Adrenal gland (tissue), 19 donors: ENCODE measurements at places on chromosomes 3 and 15. TPM values are rescaled to one million over a fixed set of nuclear protein-coding genes. Genes with fewer than 3 reads are reported as not detected.
A peak's percentile ranks its signal among the peaks of the same experiment; 100 is the strongest.

APPL1 gene
- 31.2 TPM for polyA plus RNA-seq

TMCO5A gene
- not detected for polyA plus RNA-seq

ZNF860 gene
- polyA plus RNA-seq: 0.16 TPM

CACNA1D gene
- polyA plus RNA-seq: 60.6 TPM

GRCh38 chr15:47678040-47678439, 39.3 kb upstream of the SEMA6D start:
- H3K27me3 ChIP-seq: no peaks in the 10 kb centered on the region
- H3K27ac ChIP-seq: no peak overlapping the region
- no peaks in the 10 kb centered on the region for H3K4me1 ChIP-seq

DNA sequence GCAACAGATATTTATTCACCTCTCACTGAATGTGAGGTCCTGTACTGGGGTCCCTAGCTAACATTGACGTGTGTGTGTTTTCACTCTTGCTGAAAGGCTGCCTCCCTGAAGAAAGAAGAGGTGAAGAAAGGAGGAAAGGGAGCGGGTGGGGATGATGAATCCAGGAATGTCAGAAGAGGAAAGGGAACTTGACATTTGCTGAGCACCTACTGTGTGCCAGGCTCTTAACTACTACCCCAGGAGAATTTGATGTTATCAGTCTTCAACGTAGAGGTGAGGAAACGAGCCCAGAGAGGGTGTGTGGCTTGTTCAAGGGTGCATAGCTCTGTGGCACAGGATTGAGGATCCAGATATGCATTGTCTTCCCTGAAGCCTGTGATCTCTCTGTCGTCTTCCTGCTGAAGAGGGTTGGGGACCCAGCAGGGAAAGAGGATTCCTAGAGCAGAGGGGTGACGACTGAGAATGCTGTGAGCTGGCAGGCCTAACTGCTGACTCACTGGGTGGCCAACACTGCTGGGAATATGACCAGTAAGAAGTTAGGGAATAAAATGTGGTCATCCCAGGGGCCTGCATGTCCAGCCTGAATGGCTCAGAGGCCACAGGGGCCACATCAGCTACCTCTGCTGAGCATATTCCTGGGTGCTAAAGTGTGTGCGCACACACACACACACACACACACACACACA, 6.6 kb upstream of the ATP2B2 start:
- no peak for DNase-seq
- H3K27ac ChIP-seq: no peak overlapping the region
- H3K27me3 ChIP-seq: no peaks in the 10 kb centered on the region
- H3K4me3 ChIP-seq: no peak overlapping the region
- no peaks in the 10 kb centered on the region for H3K4me1 ChIP-seq
- no peaks in the 10 kb centered on the region for H3K36me3 ChIP-seq

DNA sequence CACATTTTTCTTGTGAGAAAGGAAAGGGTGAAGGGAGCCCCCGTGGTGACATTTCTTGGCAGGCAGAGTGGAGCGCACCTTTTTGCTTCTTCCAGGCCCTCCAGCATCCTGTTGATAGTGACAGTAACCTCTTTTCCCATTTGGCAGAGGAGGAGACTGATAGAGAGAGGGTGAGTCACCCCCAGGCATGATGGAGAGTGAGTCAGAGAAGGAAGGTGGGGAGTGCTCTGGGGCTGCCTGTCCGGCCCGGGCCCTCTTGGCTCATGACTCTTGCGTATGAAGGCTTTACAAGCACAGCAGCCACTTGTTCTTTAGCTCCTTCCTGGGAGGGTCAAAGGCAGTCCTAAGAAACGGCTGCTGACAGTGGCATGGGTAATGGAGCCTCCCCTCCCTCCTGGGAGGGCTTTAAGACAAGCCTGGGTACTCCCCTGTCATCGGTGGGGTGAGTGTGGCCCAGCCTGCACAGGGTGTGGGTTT, 16.0 kb downstream of the ANKRD63 start:
- peaks cover 39% of the 10 kb centered on the region for H3K4me1 ChIP-seq
- no peaks in the 10 kb centered on the region for H3K27me3 ChIP-seq
- peak overlapping the region; percentile 65 for H3K27ac ChIP-seq
- peak; percentile 90 for DNase-seq
- no peaks in the 10 kb centered on the region for H3K36me3 ChIP-seq

GRCh38 chr15:27628486-27628885, 470.6 kb downstream of the OCA2 start:
- H3K4me3 ChIP-seq: no peak overlapping the region
- no peaks in the 10 kb centered on the region for H3K27me3 ChIP-seq
- no peaks in the 10 kb centered on the region for H3K4me1 ChIP-seq
- H3K36me3 ChIP-seq: no peaks in the 10 kb centered on the region
- no peak overlapping the region for H3K27ac ChIP-seq

- peaks cover 49% of the 10 kb centered on the region for H3K36me3 ChIP-seq
- DNase-seq: no peak
- peaks cover 4% of the 10 kb centered on the region for H3K4me1 ChIP-seq
- no peak overlapping the region for H3K27ac ChIP-seq
- no peak overlapping the region for H3K4me3 ChIP-seq
Measured at GRCh38 chr3:155919728-155920127, 49.3 kb downstream of the GMPS start.

GRCh38 chr15:34578283-34578674, 5.2 kb downstream of the GOLGA8B start:
- H3K27ac ChIP-seq: no peak overlapping the region
- no peak for DNase-seq
- no peak overlapping the region for H3K4me3 ChIP-seq
- no peaks in the 10 kb centered on the region for H3K36me3 ChIP-seq
- peaks cover 4% of the 10 kb centered on the region for H3K4me1 ChIP-seq
- no peaks in the 10 kb centered on the region for H3K27me3 ChIP-seq

DNA sequence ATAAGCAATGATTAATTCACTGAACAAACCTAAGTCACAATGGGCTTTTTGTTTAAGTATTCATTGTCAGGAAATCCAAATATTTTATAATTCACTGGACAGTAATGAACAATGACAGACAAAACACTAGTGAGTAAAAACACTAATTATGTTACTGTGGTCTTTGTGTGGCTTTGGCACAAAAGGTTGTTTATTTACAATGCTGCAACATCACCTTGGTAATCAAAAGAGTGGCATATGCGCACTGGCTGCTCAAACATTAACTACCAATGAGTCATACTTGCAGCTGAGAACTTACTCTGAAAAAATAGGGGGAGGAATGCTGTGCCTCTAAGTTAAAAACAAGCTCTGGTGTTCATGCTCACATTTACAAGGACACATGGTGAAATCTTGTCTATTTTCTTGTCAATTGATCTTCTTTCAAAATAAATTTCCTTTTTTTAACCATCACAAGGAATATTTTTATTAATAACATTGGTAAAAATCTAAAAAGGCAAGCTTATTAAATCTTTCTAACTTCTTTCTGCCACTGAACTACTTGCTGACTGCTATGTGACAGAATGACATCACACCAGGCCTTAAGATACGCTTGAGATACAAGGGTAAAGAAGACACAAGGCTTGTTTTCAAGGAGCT, 85.2 kb upstream of the PPIB start:
- no peak for DNase-seq
- peak overlapping the region; percentile 71 for H3K27ac ChIP-seq
- H3K36me3 ChIP-seq: no peaks in the 10 kb centered on the region
- H3K27me3 ChIP-seq: no peaks in the 10 kb centered on the region
- peaks cover 13% of the 10 kb centered on the region for H3K4me1 ChIP-seq

- H3K27me3 ChIP-seq: no peaks in the 10 kb centered on the region
- no peaks in the 10 kb centered on the region for H3K4me1 ChIP-seq
- H3K4me3 ChIP-seq: no peak overlapping the region
- no peak for DNase-seq
- no peaks in the 10 kb centered on the region for H3K36me3 ChIP-seq
Measured at GRCh38 chr3:153277029-153277428, 115.0 kb downstream of the RAP2B start.

DNA sequence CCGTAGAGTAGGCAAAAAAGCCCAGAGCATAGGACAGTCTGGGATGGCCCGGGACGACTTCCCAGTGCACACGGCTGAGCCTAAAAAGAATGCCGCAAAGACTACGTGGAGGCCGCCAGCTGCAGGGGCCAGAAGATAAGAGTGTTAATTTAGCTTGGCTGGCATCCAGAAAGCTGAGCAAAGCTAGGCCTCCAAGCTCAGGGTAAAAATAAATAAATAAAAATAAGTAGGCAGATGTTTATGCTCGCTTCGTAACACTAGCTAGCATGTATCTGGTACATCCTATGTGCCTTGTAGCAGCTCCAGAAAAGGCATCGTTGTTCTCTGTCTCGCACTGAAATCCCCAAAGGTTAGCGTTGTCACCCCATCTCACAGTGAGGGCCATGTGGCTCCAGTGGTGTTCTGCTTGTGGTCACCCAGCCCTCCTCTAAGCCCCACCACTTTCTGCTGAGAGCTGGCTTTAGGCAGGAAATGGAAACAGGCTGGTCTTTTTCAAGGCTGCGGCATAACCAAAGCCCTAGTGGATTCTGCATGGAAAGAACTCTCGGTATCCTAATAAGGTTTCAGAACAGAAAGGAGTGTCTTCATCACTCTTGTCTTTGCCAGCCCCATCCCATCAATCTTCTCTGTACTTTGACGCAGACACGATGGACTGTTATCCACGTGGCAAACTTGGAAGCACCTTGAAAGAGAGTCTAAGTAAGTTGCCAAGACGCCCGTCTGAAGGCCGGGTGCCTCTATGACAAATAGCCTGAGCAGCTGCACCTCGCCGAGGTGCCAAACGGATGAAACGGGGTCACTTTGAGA, 58.1 kb upstream of the MEF2A start:
- H3K27me3 ChIP-seq: no peaks in the 10 kb centered on the region
- H3K4me1 ChIP-seq: peaks cover 13% of the 10 kb centered on the region
- H3K36me3 ChIP-seq: no peaks in the 10 kb centered on the region

GRCh38 chr15:74403588-74403919, 30.2 kb downstream of the SEMA7A start:
- peaks cover 3% of the 10 kb centered on the region for H3K4me1 ChIP-seq
- H3K4me3 ChIP-seq: no peak overlapping the region
- H3K27me3 ChIP-seq: no peaks in the 10 kb centered on the region
- DNase-seq: no peak

- no peaks in the 10 kb centered on the region for H3K27me3 ChIP-seq
- no peak overlapping the region for H3K4me3 ChIP-seq
- H3K36me3 ChIP-seq: no peaks in the 10 kb centered on the region
- no peak overlapping the region for H3K27ac ChIP-seq
Measured at GRCh38 chr3:21462141-21462540, 288.9 kb downstream of the ZNF385D start.

- no peaks in the 10 kb centered on the region for H3K36me3 ChIP-seq
- H3K4me3 ChIP-seq: no peak overlapping the region
- H3K27ac ChIP-seq: no peak overlapping the region
- DNase-seq: no peak
- H3K4me1 ChIP-seq: peaks cover 9% of the 10 kb centered on the region
Measured at GRCh38 chr3:72077473-72078259, 292.7 kb upstream of the PROK2 start.

- no peak for DNase-seq
- H3K27me3 ChIP-seq: no peaks in the 10 kb centered on the region
- H3K4me1 ChIP-seq: no peaks in the 10 kb centered on the region
- H3K4me3 ChIP-seq: no peak overlapping the region
Measured at GRCh38 chr3:138043266-138044029, 33.5 kb downstream of the CLDN18 start.

GRCh38 chr3:189822726-189823125, 191.5 kb downstream of the TP63 start:
- H3K27me3 ChIP-seq: no peaks in the 10 kb centered on the region
- no peaks in the 10 kb centered on the region for H3K36me3 ChIP-seq
- H3K27ac ChIP-seq: no peak overlapping the region

DNA sequence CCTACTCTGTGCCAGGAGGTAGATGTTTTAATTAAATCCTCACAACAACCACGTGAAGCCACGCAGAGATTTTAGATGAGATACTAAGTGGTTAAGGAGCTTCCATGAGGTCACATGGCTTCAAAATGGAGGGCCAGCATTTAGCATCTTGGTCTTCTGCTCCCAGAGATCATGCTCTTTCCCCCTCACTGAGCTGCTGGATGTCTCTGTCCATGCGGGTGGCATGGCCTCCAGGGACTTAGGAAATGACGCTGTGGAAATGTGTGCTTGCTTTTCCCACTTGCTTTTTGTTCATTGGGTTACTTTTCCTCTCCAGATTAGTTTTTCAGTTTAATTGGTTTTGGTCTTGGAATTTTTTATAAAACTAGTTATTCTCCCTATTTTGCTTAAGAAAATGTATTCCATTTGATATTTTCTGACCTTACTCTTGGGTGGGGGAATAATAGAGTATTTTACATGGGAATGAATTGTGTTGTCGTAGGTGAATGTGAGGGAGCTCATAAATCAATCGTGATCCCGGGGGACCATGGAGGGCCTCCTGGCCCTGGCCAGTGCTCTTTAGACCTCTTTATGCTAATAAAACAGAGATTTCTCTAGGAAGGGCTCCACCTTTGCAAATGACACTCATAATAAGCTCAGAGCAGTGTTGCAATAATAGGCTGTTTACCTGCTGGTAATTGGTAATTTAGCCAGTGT, 376.0 kb upstream of the ONECUT1 start:
- no peaks in the 10 kb centered on the region for H3K27me3 ChIP-seq
- H3K4me1 ChIP-seq: no peaks in the 10 kb centered on the region
- DNase-seq: no peak
- no peak overlapping the region for H3K27ac ChIP-seq
- H3K4me3 ChIP-seq: no peak overlapping the region

DNA sequence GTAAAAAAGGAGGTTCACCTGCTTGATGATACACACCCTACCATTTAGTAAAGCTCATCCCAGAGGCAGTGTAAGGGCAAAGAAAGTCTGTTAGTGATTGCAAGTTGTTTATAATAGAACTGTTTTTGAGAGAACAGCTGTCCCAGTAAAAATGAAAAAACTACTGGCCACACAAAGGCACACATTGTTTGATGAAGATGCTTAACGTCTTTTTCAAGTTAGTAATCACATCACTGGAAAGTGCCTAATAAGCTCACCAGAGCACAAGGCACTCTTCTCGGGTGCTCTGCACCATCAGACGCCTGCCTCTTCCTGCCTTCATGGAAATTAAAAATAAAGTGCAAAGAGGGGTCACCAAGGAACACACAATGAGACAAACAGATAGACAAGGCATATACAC, 186.9 kb downstream of the PDZRN3 start:
- no peaks in the 10 kb centered on the region for H3K4me1 ChIP-seq
- no peak overlapping the region for H3K4me3 ChIP-seq
- no peak for DNase-seq
- no peaks in the 10 kb centered on the region for H3K36me3 ChIP-seq
- H3K27me3 ChIP-seq: no peaks in the 10 kb centered on the region

GRCh38 chr15:84962955-84963354, 18.7 kb upstream of the PDE8A start:
- peaks cover 20% of the 10 kb centered on the region for H3K4me1 ChIP-seq
- H3K4me3 ChIP-seq: no peak overlapping the region
- no peaks in the 10 kb centered on the region for H3K27me3 ChIP-seq
- H3K27ac ChIP-seq: no peak overlapping the region
- no peaks in the 10 kb centered on the region for H3K36me3 ChIP-seq

- no peaks in the 10 kb centered on the region for H3K4me1 ChIP-seq
- no peak for DNase-seq
- H3K27ac ChIP-seq: no peak overlapping the region
- no peaks in the 10 kb centered on the region for H3K27me3 ChIP-seq
Measured at GRCh38 chr15:69854521-69855181, 243.1 kb downstream of the TLE3 start.

- no peaks in the 10 kb centered on the region for H3K4me1 ChIP-seq
- no peak for DNase-seq
- no peak overlapping the region for H3K4me3 ChIP-seq
- no peaks in the 10 kb centered on the region for H3K36me3 ChIP-seq
- no peak overlapping the region for H3K27ac ChIP-seq
- no peaks in the 10 kb centered on the region for H3K27me3 ChIP-seq
Measured at GRCh38 chr3:143155756-143156155, 36.2 kb downstream of the CHST2 start.
